C1 segment of cervical spinal cord (tissue), 14 donors: ENCODE measurements at places on chromosomes 5 and 9.

DNA sequence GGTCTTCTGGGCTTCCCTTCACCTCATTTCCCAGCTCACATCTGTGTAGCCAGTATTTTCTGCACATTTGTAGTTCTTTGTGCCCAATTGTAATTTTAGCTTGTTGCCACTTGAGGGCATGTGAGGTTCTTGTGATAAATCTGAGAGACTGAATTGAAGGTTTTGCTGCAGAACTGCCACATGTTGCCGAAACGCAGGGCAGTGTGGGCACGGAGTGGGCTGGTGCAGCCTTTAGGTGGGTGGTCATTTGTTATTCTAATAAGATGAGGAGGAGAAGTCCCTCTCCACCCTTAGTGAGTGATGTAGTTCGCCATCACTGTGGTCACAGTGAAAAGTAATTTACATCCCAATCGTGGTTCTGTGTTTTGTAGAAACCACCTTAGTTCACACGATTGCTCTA lies 21.2 kb downstream of the OTULIN start:
- peak; percentile 38 for DNase-seq

- DNase-seq = no peak
Measured at GRCh38 chr5:39465097-39465496, 40.3 kb upstream of the DAB2 start.

GRCh38 chr9:8872802-8873201 lies 1073.2 kb upstream of the DMAC1 start:
- DNase-seq = no peak

DNA sequence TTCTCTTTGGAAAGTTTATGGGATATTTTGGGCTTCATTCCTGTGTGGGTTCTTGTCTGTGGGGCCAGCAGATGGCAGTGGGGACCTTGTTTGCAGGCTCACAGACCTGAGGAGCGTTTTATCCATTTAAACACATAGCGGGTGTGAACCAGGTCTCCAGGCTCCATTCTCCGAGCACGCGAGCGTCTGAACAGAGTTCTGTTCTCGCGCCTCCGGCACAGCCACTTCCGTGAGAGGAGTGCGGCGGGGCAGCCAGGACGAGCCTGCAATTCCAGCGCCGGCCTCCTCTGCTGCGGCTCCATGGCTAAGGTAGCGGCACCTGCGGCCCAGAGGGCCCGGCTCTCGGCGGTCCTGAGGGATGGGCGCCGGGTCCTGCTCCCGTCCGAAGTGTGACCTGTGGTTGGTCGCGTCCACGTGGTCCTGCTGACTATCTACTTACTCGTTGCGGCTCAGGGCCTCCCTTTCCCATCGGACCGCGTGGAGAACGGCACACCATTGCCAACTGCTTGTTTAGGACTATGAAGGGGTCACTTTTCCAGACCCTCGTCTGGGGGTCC lies 7.3 kb downstream of the NRARP start:
- DNase-seq = no peak

GRCh38 chr9:123033864-123034601 lies 566 bp downstream of the GPR21 start:
- no peak for DNase-seq

- no peak for DNase-seq
Measured at GRCh38 chr5:171419688-171420430, 412 bp downstream of the FGF18 start.

DNA sequence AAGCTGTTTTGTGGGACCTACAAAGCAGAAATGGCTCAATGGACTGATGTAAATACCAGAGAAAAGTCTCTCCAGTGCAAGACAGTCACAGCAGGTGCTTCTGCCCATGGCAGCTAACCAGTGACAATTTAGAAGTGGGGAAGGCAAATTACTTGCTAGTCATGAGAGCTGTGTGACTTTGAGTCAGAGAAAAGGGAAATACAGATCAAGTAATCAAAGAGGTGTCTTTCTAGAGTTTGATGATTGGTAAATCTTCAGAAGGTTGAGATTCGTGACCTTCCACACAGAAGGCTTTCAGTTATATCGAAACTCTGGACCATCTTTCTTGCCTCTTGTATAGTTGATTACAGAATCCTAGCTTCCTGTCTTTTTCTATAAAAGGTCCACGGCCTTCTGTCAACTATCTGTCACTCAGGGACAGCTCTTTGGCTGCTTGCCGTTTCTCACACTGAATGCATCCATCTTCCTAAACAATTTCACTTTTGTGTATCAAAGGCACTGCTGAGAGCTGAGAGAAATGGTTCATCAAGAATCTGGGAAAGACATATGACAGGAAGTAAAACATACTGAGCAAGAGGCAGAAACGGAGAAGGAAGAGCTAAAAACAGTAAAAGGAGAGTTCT lies 993.9 kb upstream of the ACO1 start:
- DNase-seq = no peak

- no peak for DNase-seq
Measured at GRCh38 chr9:14251154-14252071, 62.5 kb downstream of the NFIB start.

DNA sequence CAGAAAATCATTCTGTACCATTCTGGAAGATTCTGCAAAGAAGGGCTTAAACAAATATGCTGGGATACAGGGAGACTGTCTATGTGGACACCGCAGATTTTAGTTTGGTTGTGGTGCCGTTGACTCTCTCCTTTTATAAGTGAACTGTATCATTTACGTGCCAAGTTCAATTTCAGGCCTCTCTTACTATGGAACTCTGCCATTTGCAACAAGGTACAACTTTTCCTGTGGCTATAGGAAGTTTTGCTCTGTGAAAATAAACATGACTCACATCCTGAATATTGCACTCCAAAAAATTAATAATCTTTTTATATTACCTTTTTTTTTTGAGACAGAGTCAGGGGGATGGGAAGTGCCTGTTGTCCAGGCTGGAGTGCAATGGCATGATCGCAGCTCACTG lies 29.7 kb upstream of the CSNK1G3 start:
- DNase-seq = no peak

DNA sequence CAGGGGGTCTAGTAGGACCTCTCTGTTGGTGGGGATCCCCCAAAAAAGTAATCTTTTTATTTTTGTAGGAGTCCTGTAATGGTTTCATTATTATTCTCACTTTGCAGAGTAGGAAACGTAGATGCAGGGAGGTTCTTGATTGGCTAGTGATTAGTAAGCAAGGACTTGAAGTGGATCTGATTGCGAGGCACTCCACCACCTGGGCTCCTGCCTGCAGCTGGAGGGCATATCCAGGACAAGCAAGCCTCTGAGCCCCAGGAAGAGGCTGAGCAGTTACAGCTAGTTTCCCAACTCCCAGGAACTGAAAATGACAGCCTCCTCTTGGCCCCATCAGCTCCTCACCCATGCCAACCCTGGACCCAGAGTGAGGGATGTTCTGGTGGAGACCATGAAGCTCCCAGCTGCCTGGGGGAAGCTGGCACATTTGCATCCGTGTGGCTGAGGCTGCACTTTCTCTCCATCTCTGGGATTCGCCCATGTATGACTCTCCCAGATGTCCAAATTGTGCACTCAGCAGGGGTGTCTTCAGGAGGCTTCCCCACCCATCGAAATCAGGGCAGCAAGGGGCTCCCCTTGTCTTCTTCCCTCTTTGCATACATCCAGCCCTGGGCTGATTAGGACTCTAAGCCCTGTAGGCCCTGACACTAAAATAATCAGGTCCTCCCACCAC lies 10.2 kb downstream of the KCNIP1 start:
- no peak for DNase-seq

DNA sequence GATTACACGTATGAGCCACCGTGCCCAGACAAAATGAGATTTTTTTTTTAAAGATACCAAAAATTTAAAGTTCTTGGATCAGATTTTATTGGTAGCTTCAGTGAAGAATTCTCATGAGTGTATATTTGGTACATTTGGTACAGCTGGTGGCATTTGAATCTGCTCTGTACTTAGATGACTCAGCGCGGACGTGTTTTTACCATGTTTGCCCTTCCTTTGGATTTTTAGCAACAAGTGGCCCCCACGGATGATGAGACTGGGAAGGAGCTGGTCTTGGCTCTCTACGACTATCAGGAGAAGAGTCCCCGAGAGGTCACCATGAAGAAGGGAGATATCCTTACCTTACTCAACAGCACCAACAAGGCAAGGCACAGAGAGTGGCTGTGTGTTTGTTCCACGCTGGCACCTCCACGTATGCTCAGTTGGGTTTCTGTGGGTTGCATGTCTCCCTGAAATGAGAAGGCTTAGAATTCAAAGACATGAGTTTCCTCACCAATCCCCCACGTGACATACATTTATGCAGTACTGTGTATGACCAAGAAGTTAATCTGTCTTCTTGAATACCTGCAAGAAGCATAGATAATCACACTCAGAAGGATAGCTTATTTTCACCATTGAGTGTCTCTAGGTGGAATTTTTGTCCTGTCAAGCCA lies 36.3 kb downstream of the SPTAN1 start:
- DNase-seq = no peak

DNA sequence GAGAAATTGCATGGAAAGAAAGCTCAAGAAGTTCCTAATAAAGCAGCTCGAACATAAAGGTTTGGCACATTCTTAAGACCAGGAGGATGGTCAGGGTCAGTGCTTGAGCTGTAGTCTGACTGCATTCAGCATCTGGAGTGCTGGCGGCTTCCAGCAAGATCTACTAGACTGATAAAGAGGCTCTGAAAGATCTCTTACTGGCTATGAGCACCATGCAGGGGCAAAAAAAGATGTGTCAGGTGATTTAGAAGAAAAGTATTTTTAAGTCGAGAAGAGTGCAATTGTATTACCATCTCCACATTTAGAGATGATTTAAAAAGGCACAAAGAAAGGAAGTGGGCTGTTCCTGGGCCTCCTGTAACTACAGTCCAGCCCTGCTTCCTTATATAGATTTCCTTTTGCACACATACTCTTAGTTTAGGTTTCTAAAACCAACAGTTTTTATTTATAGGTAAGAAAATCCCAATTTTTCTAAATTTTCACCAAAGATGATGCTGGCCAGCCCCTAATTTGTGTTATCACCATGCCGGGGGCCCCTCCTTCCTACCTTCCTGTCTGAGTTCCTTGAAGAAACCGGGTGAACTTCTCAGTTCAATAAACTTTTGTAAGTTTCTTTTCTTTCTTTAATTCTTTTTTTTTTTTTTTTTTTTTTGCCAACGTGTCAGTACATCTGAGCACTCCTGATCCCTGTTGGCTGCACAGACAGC lies 65.9 kb upstream of the PLPP1 start:
- peak; percentile 32 for DNase-seq

DNA sequence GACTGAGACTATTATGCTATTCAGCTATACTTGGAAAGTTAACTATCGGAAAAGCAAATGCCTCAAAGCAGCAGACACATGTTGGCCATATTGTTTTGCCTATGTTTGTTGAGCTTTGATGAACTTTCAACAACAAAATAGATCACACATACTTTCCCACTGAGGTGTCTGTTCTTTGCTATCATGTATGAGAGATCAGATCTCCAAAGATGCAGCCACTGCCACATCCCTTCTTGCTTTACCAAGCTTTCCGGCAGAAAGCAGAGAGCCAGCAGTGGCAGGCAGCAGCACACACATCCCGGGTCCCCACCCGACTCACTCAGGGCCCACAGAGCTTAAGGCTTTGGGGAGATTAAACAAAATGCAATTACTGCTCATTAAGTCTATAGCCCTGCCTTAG lies 18.8 kb downstream of the ZBTB5 start:
- DNase-seq = no peak

- no peak for DNase-seq
Measured at GRCh38 chr5:67283988-67284487, 87.4 kb upstream of the CD180 start.

DNA sequence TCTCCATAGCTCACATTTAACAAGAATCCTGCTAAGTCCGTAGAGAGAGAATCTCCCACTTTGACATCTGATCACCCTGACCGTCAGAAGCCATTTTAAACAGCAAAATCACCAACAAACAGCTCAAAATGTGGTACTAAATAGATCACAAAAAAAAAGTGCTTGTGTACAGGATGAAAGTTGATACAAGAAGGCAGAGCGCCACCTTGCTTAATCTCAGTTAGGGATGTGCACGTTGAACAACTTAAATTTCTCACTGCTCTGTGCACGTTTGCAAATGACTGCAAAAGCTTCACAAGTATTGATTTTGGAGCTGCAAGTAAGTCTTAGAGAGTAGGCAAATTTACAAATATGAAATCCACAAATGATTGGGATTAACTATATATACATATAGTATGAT lies 63.1 kb upstream of the NREP start:
- DNase-seq = no peak

DNA sequence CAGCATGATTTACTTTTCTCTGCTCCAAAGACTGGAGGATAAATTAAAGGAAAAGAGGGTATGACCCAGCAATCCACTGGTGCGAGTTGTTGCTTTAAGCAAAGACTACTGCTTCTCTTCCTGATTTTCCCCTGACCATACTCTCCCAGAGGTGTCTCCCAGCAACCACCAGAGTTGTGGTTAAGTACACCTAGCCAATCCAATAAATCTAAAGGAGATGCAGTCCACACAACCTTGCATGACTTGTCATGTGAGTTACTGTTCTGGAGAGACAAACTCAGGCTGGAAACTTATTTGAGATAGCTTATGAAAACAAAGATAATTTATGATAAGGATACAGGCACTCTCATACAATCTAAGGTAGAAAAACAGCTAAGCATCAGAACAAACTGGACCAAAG lies 11.9 kb downstream of the TMC1 start:
- no peak for DNase-seq

DNA sequence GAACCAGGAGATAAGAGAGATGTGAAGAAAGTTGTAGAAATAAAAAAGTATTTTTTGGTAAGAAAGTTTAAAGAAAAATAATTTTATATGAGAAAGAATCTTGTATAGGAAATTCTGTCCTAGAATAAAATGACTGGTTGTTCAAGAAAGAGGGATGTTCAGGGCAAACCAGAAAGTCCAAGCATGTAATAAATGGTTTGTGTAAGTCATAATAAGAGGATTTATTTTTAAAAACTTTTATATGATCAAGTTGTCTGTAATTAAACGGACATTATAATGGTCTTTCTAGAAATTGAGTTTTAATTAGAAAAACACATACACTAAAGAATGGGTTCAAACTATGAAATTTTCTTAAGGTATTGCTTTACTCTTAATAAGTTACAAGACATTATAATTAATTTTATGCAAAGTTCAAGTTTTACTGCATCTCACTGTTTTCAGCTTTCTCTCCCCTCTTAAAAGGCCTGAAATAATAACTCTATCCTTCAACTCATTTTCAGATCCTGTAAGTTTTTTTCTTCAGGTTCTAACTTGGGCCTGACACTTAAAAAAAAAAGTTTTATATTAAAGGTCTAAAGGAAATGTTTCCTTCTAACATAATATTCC lies 56.1 kb upstream of the ZNF300 start:
- no peak for DNase-seq

GRCh38 chr9:127970401-127971313 lies 10.1 kb downstream of the EEIG1 start:
- no peak for DNase-seq

GRCh38 chr9:31210978-31211570 lies 1173.4 kb upstream of the ACO1 start:
- no peak for DNase-seq

GRCh38 chr5:56323505-56323904 lies 90.4 kb upstream of the ANKRD55 start:
- DNase-seq = no peak

GRCh38 chr5:21791304-21791703 lies 1061.8 kb downstream of the CDH12 start:
- no peak for DNase-seq

- DNase-seq = no peak
Measured at GRCh38 chr9:2377117-2377516, 244.5 kb upstream of the VLDLR start.

- DNase-seq = no peak
Measured at GRCh38 chr5:73607228-73607627, 18.8 kb upstream of the ARHGEF28 start.
